NCI-H524 (cell line): ENCODE measurements at places on chromosomes 5 and 9.

DNA sequence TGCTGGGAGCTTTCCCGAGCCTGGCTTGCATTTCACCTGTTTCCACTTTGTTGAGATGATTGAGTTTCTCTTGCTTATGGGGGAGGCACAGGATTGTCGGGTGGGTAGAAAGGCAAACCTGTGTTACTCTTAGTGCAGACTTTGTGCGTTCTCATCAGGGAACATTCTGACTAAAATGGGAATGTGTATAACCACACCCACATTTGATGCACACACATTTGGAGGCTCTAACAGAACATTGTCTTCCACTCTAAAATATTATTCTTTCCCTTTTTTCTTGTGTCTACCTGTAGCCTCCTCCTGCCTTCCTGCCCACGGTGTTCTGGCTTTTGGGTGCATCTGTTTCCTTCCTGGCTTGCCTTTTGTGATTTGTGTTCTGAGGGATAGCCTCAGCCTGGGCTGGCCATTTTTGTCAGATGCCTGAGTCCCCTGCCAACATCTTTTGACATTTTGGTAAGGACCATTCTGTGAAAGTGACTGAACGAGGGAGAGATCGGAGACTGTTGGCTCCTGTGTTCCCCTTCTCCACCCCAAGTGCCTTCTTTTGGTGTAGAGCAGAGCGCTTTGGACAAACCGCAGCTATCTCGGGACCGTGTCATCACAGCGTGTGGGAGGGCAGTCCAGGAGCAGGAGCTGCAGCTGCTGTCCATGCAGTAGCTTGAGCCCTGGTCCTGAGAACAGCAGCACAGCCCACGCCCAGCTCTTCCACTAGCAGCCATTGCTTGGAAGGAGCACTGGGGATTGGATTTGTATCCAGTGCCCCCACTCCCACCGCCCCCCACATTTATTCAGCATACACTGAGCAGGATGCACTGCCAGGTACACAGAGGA is 101.4 kb downstream of the ARHGAP26 start:
- no peak for DNase-seq

GRCh38 chr5:36029914-36030313 is 36.8 kb downstream of the UGT3A2 start:
- no peak for DNase-seq

DNA sequence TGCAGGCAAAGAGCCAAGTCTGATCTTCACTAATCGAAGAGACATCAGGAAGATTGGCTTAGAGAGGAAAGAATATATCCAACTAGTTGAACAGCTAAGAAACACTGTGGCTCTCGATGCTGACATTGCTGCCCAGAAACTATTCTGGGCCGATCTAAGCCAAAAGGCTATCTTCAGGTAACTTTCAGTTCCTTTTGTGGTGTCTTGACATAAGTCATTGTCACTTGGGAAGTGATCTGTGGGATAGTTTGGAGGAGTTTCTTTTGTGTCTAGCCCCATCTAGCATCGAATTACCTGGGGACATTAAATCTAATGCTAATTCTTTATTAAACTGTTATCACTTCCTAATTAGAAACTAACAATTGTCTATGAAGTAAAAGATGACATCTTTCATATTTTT is 24.0 kb downstream of the VLDLR start:
- DNase-seq, result no peak

DNA sequence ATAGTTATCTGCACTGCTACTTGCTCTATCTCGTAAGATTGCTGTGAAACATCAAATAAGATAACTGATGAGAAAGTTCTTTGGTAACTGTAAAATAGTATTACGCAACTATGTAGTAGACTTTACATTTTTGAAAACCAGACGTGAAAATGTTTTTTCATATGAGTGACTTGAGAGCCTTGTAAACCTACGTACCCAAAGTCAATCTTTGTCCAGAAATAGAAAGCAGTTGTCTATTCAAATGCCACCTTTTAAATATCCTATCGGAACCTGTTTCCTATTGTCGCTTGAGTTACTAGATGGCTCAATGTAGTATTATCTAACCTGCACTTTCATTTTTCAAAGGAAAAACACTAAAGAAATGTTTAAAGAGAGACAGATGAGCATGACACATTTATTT is 1.6 kb downstream of the FNIP1 start:
- DNase-seq, result no peak

DNA sequence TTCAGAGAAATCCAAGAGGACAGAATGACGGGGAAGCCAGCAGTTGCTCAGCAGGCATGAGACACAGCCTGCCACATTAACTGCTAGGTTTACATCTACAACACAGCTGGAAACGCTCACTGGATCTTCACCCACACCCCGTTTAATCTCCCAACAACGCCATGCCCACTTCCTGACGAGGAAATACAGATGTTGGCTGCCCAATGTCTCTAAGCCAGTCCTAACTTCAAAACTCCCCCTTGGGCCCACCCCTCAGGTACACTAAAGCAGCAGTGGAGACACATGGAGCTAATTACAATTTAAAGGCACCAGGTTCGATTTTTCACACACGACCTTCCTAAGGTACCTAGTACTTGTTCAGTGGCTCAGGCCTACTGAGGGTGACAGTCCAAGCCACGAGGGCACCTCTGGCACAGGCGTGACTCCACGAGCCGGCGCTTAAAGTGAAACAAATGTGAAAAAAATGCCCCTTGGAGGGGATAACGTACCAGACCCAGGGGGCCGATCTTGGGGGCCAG is 904 bp downstream of the RPL12 start:
- no peak for DNase-seq

DNA sequence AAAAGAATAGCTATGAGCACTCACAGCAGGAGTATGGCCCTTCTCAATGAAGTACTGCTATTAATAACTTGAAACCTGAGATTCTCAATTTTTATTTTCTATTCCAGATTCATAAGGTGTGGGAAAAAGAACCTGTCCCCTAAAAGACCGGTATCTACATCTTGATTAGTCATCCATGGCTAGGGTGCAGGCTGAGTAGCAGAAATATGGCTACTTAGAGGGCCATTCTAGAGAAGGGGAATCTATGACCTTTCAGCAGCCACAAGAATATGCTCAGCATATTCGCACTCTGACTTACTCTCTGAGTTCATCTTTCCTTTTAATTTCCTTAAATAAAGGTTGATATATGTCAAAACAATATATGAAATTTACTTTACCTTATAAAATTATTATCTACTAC is 27.7 kb downstream of the WDR36 start:
- DNase-seq, result no peak
